ENCODE measurements at places on chromosomes 2 and 18. TPM values are rescaled to one million over a fixed set of nuclear protein-coding genes. Genes with fewer than 3 reads are reported as not detected.
A peak's percentile ranks its signal among the peaks of the same experiment; 100 is the strongest.

DNA sequence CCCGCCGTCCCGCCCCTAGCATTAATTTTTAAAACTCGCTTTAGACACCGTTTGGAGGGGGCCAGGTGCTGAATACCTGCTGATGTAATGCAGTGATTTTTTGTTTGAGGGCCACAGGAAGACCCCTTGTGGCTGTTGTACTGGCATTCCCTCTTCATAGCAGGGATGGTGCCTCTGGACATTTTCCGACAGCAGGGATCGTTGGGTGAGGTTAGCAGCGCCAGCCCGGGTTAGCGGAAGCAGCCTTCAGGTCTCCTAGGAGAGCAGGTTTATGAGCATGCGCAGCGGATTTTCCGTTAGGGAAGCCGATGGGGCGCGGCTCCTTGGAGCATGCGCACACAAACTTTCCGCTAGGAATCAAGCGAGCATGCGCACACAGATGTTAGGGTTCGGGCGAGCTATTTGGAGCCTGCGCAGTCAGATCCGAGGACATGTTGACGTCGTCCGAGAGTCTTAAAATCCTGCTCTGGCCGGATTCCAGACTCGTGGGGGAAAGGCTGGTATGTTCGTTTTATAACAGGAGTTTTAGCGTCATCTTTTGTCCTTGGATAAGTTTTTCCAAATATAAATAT, 17.2 kb upstream of the C2orf74 start:
- DNase-seq: peak; percentile 98

DNA sequence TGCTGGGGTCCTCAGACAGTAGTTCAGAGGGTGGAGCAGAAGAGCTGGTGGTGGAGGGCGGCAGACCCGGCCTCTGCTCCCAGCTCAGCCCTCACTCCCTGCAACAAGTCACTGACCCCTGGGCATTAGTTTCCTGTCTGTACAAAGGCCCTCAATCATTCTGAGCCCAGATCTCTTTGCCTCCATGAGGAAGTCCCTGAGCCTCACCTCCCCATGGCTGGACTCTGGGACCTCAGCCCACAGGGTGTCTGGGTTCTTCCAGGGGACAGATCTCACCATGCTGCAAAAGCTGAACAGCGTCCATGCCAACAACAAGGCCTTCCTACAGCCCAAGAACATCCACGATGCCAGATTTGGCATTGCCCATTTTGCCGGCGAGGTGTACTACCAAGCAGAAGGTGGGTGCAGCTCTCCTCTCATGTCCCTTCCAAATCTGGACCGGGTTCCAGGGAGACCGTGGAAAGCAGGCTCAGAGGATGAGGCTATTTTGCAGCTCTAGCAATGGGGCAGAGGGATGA, 49.1 kb downstream of the MYO7B start:
- DNase-seq: no peak

GRCh38 chr18:2970772-2971659, 41.9 kb downstream of the LPIN2 start:
- no peak for DNase-seq

GRCh38 chr18:3663870-3664512, 214.0 kb downstream of the TGIF1 start:
- no peak for DNase-seq

DNA sequence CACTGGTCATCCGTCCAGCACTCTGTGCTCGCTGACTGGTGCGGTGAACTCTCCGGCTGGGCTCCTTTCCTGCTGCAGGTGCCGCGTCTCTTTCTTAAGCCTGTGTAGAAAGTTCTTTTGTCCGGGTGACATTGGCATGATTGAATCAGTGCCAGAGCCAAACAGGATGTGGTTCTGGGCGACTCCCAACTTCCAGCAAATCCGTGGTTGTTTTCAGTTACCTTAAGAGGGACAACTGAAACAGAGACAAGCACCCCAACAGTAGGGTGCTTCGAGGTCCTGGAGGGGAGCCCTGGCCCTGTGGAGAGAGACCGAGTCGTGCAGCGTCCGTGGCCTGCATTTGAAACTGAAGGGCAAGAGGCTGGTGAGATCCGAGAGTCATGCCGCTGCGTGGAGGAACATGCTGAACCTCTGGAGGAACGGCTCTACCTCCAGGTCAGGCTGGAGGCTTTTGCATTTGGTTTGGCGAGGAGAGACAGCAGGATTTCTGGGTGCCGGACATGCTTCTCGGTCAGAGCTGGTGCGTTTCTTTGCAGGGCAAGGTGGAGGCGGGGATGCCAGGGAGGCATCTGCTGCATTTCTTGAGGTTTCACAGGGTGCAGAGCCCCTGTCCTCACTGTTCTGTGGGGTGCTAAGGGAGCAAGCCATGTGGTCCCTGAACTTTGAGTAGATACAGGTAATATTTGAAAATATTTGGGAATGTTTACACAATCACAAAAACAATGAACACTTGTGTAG, 26.8 kb downstream of the SH3BP4 start:
- no peak for DNase-seq

- DNase-seq: no peak
These were observed 46.0 kb downstream of the COX7A2L start for GRCh38 chr2:42314892-42315468.

- no peak for DNase-seq
These were observed 71.6 kb downstream of the BCL2 start for GRCh38 chr18:63247926-63248325.

GRCh38 chr2:105395691-105396090, 3.2 kb downstream of the FHL2 start:
- no peak for DNase-seq

- no peak for DNase-seq
These were observed 30.0 kb upstream of the ITGAV start for GRCh38 chr2:186559848-186560247.

DNA sequence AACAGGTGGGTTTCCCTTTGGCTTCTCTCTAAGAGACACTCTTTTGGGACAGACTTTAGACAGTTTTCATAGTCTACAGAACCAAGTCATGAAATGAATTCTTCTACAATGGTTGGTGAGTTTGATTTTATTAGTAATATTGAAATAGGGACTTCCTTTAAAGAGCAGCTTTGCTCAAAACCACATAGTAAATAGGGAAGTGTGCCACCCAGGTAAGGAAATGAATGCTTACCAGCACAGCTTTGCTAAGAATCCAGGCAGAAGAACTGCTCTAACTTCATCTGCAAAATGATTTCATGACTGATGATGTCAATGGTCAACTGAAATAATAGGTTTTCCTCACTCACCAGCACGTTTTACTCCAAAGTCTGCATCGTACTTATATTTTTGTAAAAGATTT, 89.2 kb downstream of the NYAP2 start:
- no peak for DNase-seq

GRCh38 chr2:203195331-203196036, 43.3 kb upstream of the CYP20A1 start:
- DNase-seq: no peak

DNA sequence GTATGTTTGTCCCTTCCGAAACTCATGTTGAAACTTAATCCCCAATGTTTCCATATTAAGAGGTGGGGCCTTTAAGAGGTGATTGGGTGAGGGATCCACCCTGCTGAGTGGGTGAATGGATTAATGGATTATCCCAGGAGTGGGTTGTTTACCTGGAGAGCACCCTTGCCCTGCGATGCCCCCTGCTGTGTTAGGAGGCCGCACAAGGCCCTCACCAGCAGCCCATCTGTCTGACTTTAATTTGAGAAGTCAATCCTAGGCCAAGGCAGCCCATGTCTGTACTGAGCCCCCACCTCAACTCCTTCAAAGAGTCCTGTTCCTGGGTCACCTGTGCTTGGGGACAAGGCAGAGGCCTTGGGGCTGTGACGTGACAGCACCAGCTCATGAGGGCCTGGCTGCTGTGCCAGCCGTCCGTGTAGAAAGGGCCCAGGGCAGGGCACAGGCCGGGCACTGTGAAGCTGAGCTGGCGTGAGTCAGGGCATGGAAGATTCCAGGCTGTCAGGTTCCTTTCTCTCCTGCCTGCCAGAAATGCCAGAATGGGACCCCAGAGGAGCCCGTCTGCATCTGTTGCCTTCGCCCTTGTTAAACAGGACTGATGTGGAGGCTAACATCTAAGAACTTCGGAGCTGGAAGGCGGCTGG, 21.3 kb upstream of the TAF1B start:
- no peak for DNase-seq

DNA sequence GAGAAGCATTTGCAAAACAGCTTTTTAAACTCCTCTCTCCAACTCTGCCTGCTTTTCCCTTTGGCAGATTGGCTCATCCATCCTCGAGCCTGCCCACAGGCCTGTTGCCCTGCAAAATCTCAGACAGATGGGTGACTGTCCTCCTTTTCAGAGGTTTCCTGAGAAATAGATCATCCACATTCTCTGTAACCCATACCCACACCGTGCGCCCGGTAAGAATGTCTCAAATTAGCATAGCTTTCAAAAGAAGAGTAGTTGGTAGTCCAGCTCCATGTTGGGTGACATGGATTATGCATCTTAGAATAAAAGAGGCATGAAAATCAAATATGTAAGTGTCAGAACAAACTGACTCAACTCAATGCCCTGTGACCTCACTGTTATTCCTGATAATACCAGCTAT, 457.9 kb downstream of the TSN start:
- no peak for DNase-seq

DNA sequence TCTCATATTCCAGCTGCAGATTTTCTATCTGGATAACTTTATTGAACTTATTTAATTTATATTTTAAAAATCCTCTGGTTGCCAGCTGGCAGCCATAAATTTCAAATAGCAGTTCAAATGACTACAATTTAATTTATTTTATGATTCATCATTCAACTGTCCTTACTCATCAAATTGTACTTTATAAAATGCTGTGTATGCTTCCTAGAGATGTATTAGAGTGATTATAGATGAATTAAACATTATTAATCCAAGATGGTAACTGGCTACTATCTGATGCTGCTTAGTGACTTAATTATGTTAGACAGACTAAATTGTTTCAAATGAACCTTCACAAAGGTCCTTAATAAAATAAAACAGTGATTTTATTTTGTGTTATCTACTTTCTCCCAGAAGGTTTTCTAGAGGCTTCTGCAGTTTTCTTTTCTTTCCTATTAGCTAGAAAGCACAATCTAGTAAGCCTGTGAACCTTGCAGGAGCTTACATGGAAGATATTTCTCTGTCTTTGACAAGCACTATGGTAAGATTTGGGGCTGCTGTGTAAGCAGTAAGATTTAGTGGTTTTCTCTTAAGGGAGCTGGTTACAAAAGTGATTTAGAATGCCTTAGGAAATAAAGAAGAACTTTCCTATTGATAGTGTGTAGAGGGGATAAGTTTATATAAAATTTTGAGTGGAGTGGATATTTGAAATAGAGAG, 322.3 kb downstream of the FSIP2 start:
- DNase-seq: no peak

DNA sequence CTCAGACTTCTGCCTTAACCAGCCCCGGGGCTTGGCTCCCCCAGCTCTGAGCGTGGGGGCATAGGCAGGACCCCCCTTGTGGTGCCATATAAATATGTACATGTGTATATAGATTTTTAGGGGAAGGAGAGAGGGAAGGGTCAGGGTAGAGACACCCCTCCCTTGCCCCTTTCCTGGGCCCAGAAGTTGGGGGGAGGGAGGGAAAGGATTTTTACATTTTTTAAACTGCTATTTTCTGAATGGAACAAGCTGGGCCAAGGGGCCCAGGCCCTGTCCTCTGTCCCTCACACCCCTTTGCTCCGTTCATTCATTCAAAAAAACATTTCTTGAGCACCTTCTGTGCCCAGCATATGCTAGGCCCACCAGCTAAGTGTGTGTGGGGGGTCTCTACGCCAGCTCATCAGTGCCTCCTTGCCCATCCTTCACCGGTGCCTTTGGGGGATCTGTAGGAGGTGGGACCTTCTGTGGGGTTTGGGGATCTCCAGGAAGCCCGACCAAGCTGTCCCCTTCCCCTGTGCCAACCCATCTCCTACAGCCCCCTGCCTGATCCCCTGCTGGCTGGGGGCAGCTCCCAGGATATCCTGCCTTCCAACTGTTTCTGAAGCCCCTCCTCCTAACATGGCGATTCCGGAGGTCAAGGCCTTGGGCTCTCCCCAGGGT, 5.5 kb downstream of the CTDSP1 start:
- DNase-seq: no peak

Gene LIMS2
- total RNA-seq: 104 TPM

Gene SERPINB13
- not detected for total RNA-seq

Gene HOXD3
- 3.2 TPM for total RNA-seq

Gene LTBP1
- total RNA-seq: 205 TPM

Gene EMILIN1
- total RNA-seq: 210 TPM

Gene NGEF
- 12.0 TPM for total RNA-seq

Gene SERPINB11
- not detected for total RNA-seq

Gene PECR
- 33.7 TPM for total RNA-seq

Gene ZBTB7C
- total RNA-seq: 24.1 TPM

Data from mucosa of gallbladder (tissue), 1 donor.